Stimulated activated naive B cell treated with anti-CD40 and anti-IgM and Interleukin-4, amounts not matched to agents 10 μg/mL and 1 μg/mL and 100 μg/mL, for 72 hours (primary cell): ENCODE measurements at places on chromosomes 1 and 21.

DNA sequence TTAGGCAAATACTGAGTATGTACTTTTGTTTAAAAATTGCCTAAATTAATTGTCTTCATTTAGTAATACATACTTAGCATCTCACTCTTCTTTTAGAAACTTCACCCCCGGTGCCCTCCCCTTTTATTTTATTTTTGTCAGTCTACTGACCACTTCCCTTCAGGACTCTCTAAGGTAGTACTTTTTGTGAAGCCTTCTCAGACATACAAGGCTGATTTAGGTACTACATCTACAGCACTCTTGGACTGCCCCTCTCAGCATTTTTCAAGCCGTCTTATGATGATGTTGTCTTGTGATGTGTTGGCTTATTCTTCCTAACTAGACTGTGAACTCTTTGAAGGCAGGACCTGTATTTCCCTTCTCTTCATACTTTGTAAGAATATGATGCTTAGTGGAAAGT, 24.7 kb downstream of the RPS6KC1 start:
- DNase-seq: no peak

DNA sequence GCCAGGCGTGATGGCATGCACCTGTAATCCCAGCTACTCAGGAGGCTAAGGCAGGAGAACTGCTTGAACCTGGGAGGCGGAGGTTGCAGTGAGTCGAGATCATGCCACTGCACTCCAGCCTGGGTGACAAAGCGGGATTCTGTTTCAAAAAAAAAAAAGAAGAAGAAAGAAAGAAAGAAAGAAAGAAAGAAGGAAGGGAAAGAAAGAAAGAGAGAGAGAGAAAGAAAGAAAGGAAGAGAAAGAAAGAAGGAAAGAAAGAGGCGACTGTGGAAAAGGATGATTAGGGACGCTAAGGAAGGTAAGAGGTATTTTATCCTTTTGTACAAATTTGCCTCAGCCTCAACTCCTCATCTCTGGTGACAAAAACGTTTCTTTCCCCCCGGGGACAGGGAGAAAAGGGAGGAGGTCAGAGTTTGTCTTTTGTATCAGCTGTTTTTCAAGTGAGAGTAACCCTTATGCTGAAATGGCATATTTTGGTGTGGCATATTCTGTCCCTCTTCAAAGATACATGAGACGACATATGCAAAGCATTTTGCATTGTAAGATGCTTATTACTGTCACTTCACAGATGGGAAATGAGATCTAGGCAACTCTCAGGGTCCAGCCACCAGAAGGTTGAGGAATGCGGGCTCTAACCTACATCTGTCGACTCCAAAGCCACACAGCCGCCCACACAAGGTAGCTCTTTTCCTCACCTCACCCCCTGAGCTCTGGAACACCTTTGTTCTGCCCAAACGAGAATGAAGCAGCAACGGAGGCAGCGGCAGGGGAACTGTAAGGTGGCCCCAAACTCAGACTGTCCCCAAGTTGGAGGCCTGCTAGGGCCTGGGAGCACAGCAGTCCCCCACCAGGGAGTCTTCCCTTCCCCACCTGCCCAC, 38.0 kb downstream of the NUAK2 start:
- no peak for DNase-seq

GRCh38 chr1:177274687-177275211, 104.0 kb downstream of the BRINP2 start:
- no peak for DNase-seq

DNA sequence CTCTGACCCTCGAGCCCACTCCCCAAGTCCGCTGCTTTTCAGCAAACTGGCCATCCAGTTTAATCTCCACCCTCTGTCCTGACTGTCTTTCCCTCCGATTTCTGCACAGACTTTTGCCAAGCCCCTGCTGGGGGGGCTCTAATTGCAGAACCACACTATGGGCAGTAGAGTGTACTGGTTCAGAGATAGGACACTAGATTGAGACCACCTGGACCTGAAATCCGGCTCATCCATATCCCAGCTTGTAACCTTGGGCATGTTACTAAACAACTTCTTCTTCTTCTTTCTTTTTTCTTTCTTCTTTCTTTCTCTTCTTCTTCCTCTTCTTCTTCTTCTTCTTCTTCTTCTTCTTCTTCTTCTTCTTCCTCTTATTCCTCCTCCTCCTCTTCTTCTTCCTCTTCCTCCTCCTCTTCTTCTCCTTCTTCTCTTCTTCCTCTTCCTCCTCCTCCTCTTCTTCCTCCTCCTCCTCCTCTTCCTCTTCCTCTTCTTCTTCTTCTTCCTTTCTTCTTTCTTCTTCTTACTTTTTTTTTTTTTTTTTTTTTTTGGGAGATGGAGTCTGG, 7.7 kb downstream of the LRRC71 start:
- DNase-seq: no peak

- DNase-seq: no peak
These were observed 5.7 kb upstream of the MOB3C start for GRCh38 chr1:46622344-46622743.

DNA sequence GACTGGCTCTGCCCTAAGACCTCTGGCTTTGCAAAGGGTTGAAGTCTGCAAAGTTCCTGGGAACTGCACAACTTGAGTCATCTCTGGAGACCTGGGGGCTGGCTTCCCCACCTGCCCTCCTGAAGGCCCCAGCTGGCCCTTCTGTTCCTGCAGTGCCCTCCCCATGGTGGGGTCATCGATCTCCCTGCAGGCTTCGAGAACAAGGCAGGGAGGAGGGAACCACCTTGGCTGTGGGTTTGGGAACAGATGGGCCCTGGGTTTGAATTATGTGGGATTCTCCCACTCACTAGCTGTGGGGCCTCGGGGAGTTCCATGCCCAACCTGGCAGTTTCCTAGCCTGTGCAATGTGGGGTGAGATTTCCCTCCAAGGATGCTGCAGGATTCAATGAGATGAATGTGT, 310.2 kb downstream of the PTPRU start:
- no peak for DNase-seq

DNA sequence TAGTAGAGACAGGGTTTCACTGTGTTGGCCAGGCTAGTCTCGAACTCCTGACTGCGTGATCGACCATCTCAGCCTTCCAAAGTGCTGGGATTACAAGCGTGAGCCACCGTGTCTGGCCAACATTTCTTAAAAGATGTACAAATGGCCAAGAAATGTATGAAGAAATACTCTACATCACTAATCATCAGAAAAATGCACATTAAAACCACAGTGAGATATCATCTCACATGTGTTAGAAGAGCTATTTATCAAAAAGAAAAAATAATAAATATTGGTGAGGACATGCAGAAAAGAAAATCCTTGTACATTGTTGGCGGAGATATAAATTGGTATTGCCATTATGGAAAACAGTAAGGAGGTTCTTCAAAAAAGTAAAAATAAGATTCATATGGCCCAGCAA, 33.6 kb upstream of the TNFSF18 start:
- DNase-seq: no peak

DNA sequence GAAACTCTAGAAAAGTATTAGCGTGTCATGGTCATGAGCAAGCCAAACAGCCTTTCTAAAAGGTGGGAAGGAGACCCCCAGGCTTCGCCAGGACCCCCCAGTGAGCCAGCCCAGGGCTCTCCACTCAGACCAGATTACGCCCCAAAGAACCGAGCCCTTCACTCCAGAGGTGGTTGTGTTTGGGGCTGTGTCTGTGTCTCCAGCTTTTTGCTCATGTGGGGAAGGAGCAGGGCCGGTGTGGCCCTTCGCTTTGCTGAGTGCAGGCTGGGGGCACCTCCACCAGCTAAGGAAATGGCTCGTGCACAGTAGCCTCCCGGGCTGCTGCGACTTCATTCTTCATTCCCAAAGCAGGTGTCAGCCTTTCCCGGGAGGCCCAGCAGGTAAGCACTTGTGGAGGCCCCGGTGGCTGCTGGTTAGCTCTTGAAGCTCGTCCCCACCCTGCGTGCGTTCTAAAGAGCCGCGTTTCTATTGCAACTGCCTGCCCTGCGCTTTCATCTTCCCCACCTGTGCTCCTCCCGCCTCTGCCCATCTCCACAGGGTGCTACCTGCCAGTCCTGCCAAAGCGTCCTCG, 531 bp downstream of the TSPEAR start:
- DNase-seq: no peak

GRCh38 chr21:37294679-37295078, 27.5 kb upstream of the VPS26C start:
- no peak for DNase-seq

DNA sequence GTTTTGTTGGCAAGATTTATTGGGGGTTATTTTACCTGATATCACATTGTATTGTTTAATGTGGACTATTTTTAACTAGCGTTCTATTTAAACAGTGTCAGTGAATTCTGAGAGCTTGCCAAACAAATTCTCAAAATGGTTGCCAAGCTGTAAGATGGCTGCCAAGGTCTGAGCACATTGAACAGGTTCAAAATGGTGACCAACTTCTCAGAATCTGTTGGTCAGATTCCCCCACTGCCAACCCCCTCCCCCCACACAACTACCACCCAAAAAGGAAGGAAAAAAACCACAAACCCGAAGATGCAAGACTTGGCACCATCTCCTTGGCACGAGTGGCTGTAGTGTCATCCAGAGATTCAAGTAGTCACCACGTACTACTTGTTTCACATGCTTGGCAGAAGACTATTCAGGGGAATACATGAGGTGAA, 159.1 kb downstream of the NFIA start:
- no peak for DNase-seq

- no peak for DNase-seq
These were observed 30.4 kb downstream of the WNT9A start for GRCh38 chr1:227917081-227917950.

DNA sequence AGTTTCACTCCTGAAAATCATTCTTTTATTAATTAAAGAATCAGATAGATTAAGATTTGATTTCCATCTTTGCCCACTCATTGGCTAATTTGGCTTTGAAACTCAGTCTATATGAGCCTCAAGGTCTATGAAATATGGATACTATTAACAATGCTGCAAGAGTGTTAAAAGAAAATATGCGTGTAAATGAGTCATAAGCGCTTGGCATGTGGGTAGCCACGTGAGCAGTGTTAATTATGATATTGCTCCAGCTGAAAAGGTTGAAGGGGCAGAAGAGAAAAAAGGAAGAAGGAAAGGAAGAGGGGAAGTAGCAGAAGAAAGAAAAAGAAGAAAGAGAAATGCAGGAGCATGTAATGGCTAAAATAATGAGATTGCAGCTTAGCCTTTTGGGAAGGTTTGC, 151.4 kb downstream of the CHRM3 start:
- no peak for DNase-seq

- no peak for DNase-seq
These were observed 22.8 kb downstream of the CDC7 start for GRCh38 chr1:91523482-91523881.

DNA sequence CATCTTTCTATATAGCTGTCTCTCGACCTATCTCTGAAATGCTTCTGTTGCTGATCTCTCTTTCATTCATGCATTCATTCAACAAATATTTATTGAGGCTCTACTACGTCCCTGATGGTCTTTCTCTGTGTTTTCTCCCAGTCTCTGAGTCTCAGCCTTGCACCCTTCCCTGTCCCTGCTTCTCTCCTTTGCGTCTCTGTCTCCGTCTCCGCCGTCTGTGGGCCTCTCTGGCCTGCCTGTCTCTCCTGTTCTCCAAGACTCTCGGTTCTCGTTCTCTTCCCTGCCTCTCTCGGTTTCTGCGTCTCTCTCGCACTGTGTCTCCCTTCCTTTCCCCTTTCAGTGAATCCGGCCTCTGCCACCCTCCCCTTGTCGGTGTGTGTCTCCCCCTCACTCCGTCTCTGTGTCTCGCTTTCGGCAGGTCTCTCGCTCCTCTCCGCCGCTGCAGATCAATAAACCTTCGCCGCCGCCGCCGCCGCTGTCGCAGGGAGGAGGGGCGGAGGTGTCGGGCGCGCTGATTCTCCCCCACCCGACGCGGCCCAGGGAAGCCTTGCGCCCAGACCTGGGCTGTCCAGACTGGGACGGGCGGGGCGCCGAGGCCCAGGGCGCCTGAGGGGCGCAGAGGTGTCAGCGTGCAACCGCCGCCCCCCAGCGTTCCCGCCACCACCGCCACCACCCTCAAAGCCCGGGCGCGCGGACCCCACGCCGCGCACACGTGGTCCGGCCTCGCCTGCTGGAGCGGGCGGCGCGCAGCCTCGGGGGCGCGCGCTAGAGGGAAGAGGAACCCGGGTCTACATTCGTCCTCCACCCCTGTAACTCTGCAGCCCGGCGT, 3.0 kb downstream of the EFNA3 start:
- no peak for DNase-seq

GRCh38 chr1:175708787-175709186, 34.6 kb downstream of the TNR start:
- no peak for DNase-seq

- no peak for DNase-seq
These were observed 170.4 kb downstream of the PTPRC start for GRCh38 chr1:198809247-198809646.
